Neural crest cell (in vitro differentiated cells): ENCODE measurements at places on chromosomes 4 and X. TPM values are rescaled to one million over a fixed set of nuclear protein-coding genes. Genes with fewer than 3 reads are reported as not detected.

DNA sequence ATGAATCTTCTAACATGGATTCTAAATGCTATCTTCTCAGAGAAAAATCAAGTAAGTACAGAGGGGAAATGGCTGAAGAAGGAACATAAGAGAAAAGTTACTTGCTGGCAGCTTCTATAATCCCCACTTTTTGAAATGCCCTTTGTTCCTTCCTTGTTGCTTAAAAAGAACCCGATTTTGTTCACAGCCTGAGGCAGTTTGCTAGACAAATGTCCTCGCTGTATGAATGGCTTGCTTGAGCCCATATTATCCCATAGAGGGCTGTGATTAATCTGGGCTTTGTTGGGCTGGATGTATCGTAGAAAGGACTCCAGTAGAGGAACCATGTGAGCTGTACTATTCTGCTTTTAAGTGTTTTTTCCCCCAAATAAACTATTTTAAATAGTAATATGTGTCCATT lies 134.3 kb upstream of the FGF13 start:
- no peaks in the 10 kb centered on the region for H3K27me3 ChIP-seq
- H3K36me3 ChIP-seq: peaks cover 3% of the 10 kb centered on the region
- H3K27ac ChIP-seq: peak overlapping the region; percentile 98
- peak overlapping the region; percentile 60 for H3K4me3 ChIP-seq
- peaks cover 57% of the 10 kb centered on the region for H3K4me1 ChIP-seq
- DNase-seq: peak; percentile 9

Gene MAOA
- 0.30 and 0.45 TPM in 2 replicates for total RNA-seq

- no peaks in the 10 kb centered on the region for H3K36me3 ChIP-seq
- H3K4me3 ChIP-seq: no peak overlapping the region
- no peaks in the 10 kb centered on the region for H3K27me3 ChIP-seq
- DNase-seq: no peak
- no peak overlapping the region for H3K27ac ChIP-seq
- no peaks in the 10 kb centered on the region for H3K4me1 ChIP-seq
Observed at GRCh38 chr4:168143601-168144000, 51.3 kb downstream of the ANXA10 start.

DNA sequence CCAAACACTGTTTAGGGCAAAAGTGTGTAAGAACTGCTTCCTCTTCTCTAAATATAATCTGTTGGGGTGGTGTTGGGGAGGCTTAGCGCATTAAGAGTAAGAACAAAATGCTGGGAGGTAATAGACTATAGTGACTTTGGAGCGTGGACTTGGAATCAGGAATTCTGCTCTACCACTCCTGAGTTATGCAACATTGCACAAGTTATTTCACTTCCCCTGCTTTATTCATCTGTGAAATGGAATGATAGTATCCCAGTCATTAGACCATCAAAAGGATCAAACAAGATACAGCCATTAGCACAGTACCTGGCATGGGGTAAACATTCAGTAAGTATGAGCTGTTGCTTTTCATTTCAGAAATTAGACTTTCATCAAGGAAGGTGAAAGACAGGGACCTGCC lies 58.7 kb downstream of the IGFBP7 start:
- peaks cover 9% of the 10 kb centered on the region for H3K4me1 ChIP-seq
- H3K36me3 ChIP-seq: no peaks in the 10 kb centered on the region
- no peak for DNase-seq

- no peaks in the 10 kb centered on the region for H3K4me1 ChIP-seq
- H3K36me3 ChIP-seq: no peaks in the 10 kb centered on the region
- no peak for DNase-seq
- H3K27ac ChIP-seq: no peak overlapping the region
Observed at GRCh38 chrX:74680836-74681235, 66.4 kb upstream of the RLIM start.

DNA sequence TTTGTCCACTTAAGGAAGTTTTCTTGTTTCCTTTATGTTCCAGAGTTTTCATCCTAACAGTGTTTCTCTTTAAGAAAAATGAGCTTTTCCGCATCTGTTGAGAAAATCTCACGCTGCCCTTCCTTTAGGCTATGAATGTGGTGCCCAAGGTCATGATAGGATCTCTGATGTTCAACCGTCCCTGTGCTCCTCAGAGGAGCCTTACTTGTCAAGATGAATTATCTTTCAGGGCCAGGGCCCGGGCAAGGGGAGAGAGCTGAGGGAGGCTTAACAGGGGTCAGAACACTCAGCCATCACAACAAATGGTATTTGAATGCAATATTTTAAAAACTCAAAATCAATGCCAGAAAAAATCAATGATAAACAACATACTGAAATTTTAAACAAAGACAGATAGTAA lies 6.2 kb upstream of the NELFA start:
- no peaks in the 10 kb centered on the region for H3K36me3 ChIP-seq
- no peak overlapping the region for H3K4me3 ChIP-seq
- peaks cover 2% of the 10 kb centered on the region for H3K4me1 ChIP-seq
- no peak for DNase-seq
- H3K27me3 ChIP-seq: no peaks in the 10 kb centered on the region

- peaks cover 31% of the 10 kb centered on the region for H3K27me3 ChIP-seq
- no peak overlapping the region for H3K4me3 ChIP-seq
- no peaks in the 10 kb centered on the region for H3K4me1 ChIP-seq
Observed at GRCh38 chr4:146742416-146742815, 103.7 kb downstream of the POU4F2 start.

- no peaks in the 10 kb centered on the region for H3K27me3 ChIP-seq
- peaks cover 4% of the 10 kb centered on the region for H3K36me3 ChIP-seq
- peak overlapping the region; percentile 95 for H3K27ac ChIP-seq
- H3K4me1 ChIP-seq: peaks cover 51% of the 10 kb centered on the region
- H3K4me3 ChIP-seq: peak overlapping the region; percentile 45
- DNase-seq: peak; percentile 25
Observed at GRCh38 chr4:82500435-82501153, 61.2 kb downstream of the TMEM150C start.

DNA sequence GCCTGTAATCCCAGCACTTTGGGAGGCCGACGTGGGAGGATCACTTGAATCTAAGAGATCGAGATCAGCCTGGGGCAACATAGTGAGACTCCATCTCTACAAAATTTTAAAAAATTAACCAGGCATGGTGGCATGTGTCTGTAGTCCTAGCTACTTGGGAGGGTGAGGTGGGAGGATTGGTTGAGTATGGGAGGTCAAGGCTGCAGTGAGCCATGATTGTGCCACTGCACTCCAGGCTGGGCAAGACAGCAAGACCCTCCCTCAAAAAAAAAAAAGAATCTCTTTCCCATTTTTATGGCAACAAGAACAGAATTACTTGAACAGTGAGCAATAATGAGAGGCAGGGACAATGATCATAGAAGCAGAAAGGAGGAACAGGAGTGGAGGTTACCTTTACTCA lies 94.8 kb downstream of the RNF150 start:
- H3K27ac ChIP-seq: no peak overlapping the region
- peaks cover 3% of the 10 kb centered on the region for H3K36me3 ChIP-seq
- DNase-seq: no peak
- H3K4me1 ChIP-seq: peaks cover 5% of the 10 kb centered on the region

Gene GRID2
- total RNA-seq: 1.3 TPM in 2 replicates

GRCh38 chrX:3697220-3697684 lies 16.2 kb downstream of the PRKX start:
- H3K36me3 ChIP-seq: peaks cover 20% of the 10 kb centered on the region
- peaks cover 27% of the 10 kb centered on the region for H3K4me1 ChIP-seq
- peak overlapping the region; percentile 21 for H3K27ac ChIP-seq
- DNase-seq: no peak
- no peak overlapping the region for H3K4me3 ChIP-seq

GRCh38 chr4:100369871-100370270 lies 148.0 kb downstream of the EMCN start:
- H3K4me1 ChIP-seq: no peaks in the 10 kb centered on the region
- DNase-seq: no peak
- no peaks in the 10 kb centered on the region for H3K27me3 ChIP-seq
- no peak overlapping the region for H3K4me3 ChIP-seq
- H3K36me3 ChIP-seq: no peaks in the 10 kb centered on the region

GRCh38 chr4:28010577-28011240 lies 1150.1 kb downstream of the STIM2 start:
- no peak for DNase-seq
- H3K4me3 ChIP-seq: no peak overlapping the region
- no peaks in the 10 kb centered on the region for H3K27me3 ChIP-seq
- no peaks in the 10 kb centered on the region for H3K36me3 ChIP-seq
- H3K27ac ChIP-seq: no peak overlapping the region

Gene SERTM2
- total RNA-seq: 0.11 TPM in 1 of 2 replicates, not detected in the other

DNA sequence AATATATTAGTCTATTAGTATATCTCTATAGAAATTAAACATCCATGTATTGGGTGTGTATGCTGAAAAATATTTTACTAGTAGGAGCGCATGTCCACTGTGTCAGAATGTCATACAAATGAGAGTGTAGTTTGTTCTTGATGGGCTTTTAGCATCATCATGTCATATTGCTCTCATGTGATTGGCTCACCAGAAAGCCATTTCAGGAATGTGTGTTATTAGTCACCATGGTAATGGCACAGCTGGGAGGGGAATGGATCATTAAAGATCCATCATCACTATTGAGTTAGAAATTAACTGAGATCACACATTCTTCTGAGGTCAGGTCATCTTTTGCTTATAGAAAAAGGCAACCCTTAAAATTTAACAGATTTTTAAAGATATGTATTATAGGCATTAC lies 77.3 kb downstream of the PHEX start:
- H3K4me3 ChIP-seq: no peak overlapping the region
- no peak overlapping the region for H3K27ac ChIP-seq
- no peaks in the 10 kb centered on the region for H3K36me3 ChIP-seq

Gene RPS6KA6
- 7.8 and 8.8 TPM in 2 replicates for total RNA-seq

GRCh38 chr4:73257651-73258435 lies 755 bp downstream of the ANKRD17 start:
- peaks cover 57% of the 10 kb centered on the region for H3K4me1 ChIP-seq
- H3K4me3 ChIP-seq: peak overlapping the region; percentile 100
- peaks cover 2% of the 10 kb centered on the region for H3K27me3 ChIP-seq
- DNase-seq: no peak
- peaks cover 4% of the 10 kb centered on the region for H3K36me3 ChIP-seq

- peaks cover 12% of the 10 kb centered on the region for H3K36me3 ChIP-seq
- H3K27me3 ChIP-seq: no peaks in the 10 kb centered on the region
- DNase-seq: no peak
- no peak overlapping the region for H3K4me3 ChIP-seq
Observed at GRCh38 chr4:159240046-159240445, 137.2 kb downstream of the RAPGEF2 start.

GRCh38 chr4:183059797-183060196 lies 39.3 kb upstream of the WWC2 start:
- no peak for DNase-seq
- no peak overlapping the region for H3K4me3 ChIP-seq
- no peaks in the 10 kb centered on the region for H3K27me3 ChIP-seq
- no peak overlapping the region for H3K27ac ChIP-seq
- no peaks in the 10 kb centered on the region for H3K4me1 ChIP-seq
- no peaks in the 10 kb centered on the region for H3K36me3 ChIP-seq

- peaks cover 25% of the 10 kb centered on the region for H3K4me1 ChIP-seq
- H3K27ac ChIP-seq: no peak overlapping the region
- DNase-seq: peak; percentile 31
- H3K27me3 ChIP-seq: no peaks in the 10 kb centered on the region
Observed at GRCh38 chr4:17511509-17511949, 361 bp downstream of the QDPR start.

DNA sequence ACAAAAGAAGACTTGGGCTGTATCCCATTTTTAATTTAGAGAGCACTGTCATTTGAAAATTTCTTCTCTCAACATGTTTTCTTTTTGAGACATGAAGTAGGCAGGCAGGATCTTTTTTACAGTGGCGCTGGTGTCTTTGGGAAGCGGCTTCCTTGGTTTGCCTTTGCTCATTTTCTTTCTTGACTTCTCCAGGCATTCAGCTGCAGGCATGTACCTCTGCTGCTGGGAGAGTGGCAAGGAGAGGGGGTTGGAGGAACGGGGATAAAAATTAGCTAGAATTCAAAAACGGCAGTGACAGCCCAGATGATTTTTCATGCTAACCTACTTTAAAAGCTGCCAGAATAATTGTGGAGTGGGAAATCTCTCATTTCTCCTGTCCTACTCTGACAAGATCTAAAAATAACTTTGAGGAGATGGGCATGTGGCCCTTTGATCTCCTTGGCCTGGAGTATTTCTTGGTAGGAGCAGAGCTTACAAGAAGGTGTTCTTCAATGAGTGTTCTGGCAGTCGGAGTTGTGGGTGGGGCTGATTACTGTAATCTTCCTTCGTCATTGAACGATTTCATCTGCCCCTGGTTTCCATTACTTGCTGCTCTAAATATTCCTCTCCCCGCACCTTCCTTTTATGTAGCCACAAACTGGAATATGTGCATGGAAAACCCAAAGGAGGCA lies 54.8 kb downstream of the TBL1X start:
- H3K4me3 ChIP-seq: no peak overlapping the region
- DNase-seq: no peak
- no peak overlapping the region for H3K27ac ChIP-seq

- H3K36me3 ChIP-seq: no peaks in the 10 kb centered on the region
- H3K27ac ChIP-seq: no peak overlapping the region
- H3K4me3 ChIP-seq: no peak overlapping the region
- H3K4me1 ChIP-seq: no peaks in the 10 kb centered on the region
- no peak for DNase-seq
Observed at GRCh38 chr4:136078976-136079375, 1453.3 kb downstream of the PCDH18 start.

- no peak overlapping the region for H3K4me3 ChIP-seq
- H3K36me3 ChIP-seq: no peaks in the 10 kb centered on the region
- H3K27ac ChIP-seq: no peak overlapping the region
- no peak for DNase-seq
Observed at GRCh38 chr4:121189326-121190215, 25.4 kb upstream of the TNIP3 start.

DNA sequence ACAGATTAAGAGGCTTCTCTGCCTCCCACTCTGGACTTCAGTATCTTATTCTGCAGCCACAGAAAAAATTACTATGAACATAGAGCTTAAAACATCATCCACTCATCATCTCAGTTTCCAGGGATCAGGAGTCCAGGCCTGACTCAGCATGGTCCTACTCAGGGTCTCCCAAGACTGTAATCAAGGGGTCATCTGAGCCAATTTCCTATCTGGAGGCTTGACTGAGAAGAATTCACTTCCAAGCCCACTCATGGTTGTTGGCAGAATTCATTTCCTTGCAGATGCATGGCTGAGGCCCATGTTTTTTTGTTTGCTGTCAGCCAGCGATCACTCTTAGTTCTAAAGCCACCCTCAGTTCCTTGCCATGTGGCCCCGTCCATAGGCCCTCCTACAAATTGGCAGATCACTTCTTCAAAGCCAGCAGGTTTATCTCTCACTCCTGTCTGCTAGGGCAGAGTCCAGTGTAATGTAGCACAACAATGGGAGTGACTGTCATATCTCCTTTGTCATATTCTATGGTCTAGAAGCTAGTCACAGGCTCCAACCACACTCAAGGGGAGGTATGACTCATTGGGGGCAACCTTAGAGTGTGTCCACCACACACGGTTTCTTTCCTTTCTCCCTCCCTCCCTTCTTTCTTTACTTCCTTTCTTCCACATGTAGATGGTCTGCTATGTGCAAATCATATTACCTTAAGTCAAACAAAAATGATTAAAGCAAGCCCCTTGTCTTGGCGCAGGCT lies 251.6 kb downstream of the QDPR start:
- H3K27me3 ChIP-seq: no peaks in the 10 kb centered on the region
- no peak overlapping the region for H3K27ac ChIP-seq
- no peak for DNase-seq
- H3K4me1 ChIP-seq: no peaks in the 10 kb centered on the region
- H3K36me3 ChIP-seq: no peaks in the 10 kb centered on the region
- no peak overlapping the region for H3K4me3 ChIP-seq
